ENCODE measurements at places on chromosomes 3 and 15. TPM values are rescaled to one million over a fixed set of nuclear protein-coding genes. Genes with fewer than 3 reads are reported as not detected.

CASR gene
- total RNA-seq = not detected

MORC1 gene
- not detected for total RNA-seq

TTLL13 gene
- 0.11 TPM for total RNA-seq

TMOD3 gene
- total RNA-seq = 41.2 TPM

IQSEC1 gene
- total RNA-seq = 7.5 TPM
